Stimulated activated CD8-positive, alpha-beta memory T cell treated with anti-CD3 and anti-CD28 coated beads, Interleukin-7, amount 100 ng/mL, for 1 hour (primary cell): ENCODE measurements at places on chromosomes 3 and 15.

DNA sequence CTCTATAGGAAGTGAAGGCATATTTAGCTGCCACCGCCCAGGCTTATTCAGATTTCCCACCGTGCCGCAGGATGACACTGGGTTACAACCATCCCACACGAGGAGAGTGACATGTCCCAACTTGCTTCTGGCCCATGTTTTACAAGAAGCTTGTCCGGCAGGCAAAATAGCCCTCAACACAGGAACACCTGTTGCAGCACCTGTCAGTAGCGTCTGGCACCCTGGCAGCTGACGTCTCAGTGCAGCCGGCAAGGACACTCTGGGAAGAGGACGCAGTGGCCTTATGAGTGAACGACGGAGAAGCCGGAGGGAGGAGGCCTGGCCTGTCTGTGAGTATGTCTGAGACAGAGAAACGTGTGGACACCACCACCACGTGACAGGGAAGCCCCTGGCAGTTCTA is 32.1 kb downstream of the FAM174B start:
- no peak for DNase-seq

- DNase-seq = no peak
Observed at GRCh38 chr15:91065505-91065904, 34.6 kb upstream of the SV2B start.

DNA sequence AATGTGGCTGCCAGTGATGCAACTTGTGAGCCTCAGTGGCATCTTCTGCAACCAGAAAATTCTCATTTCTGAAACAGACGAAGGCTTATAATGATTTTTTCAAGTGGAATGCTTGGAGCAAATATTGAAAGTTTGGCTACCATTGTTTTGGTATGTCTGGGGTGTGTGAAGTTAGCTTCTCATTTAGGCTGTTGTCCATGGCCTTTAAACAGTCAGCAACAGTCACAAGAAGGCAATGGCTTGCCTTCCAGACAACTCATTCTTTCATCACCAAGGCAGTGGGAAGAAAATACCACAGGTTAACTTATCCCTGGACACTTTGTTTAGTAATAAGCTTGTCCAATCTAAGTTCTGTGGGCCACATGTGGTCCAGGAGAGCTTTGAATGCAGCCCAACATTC is 4.7 kb upstream of the BNC1 start:
- no peak for DNase-seq

DNA sequence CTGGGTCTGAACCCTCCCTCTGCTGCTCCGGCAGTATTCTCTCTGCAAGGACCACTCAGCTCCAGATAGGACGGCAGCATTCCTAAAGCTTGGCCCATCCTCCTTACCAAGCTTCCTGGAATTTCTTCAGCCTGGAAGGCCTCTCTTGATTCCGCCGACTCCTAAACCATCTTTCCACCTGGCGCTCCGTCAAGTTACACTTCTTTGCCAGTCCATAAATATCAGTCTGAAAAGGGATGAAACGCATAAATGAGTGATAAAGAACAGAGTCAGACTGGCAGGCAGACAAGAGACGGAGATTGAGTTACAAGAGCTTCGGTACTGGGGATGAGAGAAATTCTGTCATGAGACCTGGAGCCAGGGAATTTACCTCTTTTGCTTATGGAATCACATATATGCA is 44.3 kb downstream of the CERS3 start:
- DNase-seq = no peak

GRCh38 chr3:52132041-52132440 is 22.2 kb downstream of the POC1A start:
- DNase-seq = no peak

DNA sequence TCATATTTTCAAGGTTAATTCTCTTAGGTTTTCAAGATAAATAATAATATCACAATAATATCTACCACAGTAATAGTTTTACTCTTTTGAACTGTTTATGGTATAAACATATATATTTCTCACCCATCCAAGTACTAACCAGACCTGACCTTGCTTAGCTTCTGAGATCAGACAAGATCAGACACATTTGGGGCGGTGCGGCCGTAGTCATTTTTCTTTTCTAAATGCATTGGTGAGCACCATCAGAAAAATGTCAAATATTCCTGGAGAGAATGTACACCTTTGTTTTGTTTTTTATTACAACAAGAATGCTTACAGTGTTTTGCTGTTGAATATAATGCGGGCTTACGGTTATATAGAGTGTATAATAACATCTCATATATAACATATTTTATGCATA is 267.8 kb downstream of the ADAMTS17 start:
- DNase-seq = no peak

GRCh38 chr3:189576486-189576885 is 54.7 kb upstream of the TP63 start:
- no peak for DNase-seq

- DNase-seq = no peak
Observed at GRCh38 chr3:13023235-13023970, 49.8 kb downstream of the IQSEC1 start.

DNA sequence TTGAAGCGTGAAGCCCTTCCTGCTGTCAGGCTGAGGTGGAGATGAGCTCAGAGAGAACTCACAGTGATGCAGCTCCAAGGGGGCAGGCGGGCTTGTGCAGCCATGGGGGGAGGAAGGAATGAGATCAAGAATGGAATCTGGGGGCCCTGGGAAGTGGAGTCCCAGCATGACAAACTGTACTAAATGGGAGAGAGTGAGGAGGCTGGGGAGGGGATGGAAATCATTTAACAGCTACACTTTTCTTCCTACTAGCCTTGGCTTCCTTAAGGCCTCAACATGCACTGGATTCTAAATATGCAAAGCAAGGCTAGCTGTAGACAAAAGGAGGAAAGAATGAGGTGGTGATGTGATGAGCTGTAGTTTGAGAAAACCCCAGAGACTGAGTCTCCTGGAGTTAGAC is 133.9 kb downstream of the EEFSEC start:
- no peak for DNase-seq

- no peak for DNase-seq
Observed at GRCh38 chr3:43958005-43958770, 267.4 kb downstream of the ABHD5 start.

- DNase-seq = no peak
Observed at GRCh38 chr3:155640098-155640497, 104.8 kb downstream of the PLCH1 start.

- no peak for DNase-seq
Observed at GRCh38 chr3:170128259-170128976, 53.1 kb downstream of the PHC3 start.

DNA sequence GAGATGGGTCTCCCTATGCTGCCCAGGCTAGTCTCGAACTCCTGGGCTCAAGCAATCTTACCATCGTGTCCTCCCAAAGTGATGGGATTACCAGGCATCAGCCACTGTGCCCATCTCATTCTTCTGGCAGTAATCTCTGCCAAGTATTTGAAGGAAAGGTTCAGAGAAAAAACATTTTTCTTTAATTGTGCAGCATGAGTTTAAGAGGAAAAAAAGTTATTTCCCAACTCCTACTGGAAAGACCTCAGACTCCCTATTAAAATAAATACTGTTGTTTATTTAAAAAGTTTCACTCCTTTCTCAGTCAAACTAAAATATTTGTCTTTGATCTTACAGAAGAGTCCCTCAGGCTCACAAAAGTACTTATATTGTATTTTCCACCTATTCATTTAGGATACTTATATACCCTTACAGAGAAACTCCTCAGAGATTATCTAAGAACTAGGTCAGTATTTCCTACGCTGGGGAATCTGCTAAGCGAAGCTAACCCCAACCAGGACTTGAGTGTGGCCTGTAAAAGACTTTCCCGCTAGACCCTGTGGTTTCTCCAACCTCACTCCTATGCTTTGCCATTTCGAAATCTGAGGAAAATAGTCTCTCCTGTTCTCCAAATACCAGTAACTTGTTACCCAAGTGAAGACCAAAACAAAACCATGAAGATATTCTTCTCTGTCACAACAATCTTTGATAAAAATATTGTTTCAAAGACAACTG is 28.7 kb downstream of the WWTR1 start:
- no peak for DNase-seq

GRCh38 chr3:44030687-44031305 is 210.9 kb upstream of the TOPAZ1 start:
- no peak for DNase-seq

- DNase-seq = no peak
Observed at GRCh38 chr3:39275052-39275451, 4.8 kb downstream of the CX3CR1 start.

DNA sequence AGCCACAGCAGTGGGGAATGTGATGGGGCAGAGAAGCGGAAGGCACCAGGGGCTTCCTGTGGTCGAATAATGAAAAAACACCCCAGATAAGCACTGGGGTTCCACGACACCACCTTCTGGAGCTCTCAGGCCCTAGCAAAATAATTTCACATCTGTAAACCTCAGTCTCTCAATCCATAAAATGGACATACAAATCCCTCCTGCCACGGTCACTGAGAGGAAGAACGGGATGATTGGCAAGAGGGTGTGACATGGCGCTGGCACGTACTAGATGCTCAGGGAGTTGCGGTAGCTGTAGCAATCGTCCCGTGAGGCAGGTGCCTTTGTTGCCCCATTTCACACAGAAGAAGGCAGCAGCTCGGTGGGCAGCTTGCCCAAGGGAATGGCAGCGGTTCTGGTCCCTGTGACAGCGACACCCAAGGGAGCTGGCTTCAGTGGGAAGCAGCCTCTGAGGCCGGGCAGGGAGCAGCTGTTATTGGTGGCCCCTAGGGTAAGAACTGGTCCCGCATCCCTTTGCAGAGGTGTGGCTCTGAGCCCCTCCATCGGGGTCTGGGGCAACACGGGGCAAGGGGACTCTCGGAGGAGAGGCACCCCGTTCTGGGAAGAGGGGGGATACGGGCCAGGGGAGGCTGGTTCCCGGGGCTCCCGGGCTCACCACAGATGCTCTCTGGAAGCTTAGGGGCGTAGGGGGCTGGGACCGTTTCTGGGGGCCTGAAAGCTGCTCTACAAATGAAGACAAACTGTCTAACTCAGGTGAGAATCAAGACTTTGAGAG is 114.0 kb upstream of the ALDH1A3 start:
- no peak for DNase-seq

DNA sequence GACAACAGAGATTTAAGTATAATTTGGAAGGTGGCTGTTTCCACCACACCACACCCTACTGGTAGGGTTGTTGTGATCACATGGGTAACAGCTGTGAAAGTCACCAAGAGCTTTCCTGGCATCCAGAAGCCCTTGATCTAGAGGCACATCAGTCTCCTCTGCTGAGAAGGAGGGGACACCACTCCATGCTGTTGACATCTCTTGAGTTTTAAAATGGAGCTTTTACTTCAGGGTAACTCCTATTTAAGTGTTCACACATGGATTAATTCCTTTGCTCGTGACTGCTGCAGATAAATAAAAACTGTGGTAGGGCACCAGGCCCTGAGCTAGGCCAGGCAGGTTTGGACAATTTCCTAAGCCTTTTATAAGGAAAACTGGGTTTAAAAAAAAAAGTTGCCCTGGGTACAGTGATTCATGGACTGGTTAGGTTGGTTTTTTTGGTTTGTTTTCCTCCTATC is 7.5 kb downstream of the EXOSC7 start:
- DNase-seq = no peak

DNA sequence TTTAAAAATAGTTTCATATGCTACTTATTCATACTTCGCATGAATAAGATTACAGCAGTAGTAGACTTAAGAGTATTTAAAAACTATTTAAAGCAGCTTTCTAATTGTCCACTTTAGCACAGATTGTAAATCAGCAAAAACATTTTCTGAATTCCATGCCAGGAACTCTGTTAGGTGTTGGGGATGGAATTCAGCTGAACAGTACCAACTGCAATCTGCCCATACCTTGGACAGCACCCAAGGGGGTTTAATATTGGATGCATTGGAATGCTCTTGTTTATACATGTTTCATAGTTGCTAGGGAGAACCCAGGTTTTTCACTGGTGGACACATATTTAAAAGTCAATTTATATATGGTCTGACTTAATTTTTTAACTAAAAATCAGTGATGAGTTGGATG is 74.8 kb downstream of the PPM1L start:
- no peak for DNase-seq

GRCh38 chr3:132029182-132029902 is 5.5 kb downstream of the CPNE4 start:
- DNase-seq = peak; percentile 5

GRCh38 chr3:140052771-140053702 is 118.1 kb downstream of the CLSTN2 start:
- no peak for DNase-seq

DNA sequence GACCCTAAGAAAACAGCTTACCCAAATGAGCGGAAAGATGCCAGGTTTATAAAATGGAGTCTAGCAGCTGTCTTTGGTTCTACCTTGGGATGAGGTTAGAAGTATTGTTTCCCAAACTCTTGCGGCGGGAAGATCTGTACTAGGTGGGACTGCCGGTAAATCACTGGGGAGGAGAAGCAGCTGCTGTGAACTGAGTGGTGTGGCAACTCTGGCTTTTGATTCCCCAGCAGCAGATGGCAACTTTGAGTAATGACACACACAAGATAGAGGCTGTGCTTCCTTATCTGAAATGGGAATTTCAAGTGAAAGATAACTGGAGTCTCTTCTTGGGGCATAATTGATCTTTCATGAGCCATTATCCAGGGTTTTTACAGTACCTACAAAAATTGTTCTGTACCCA is 184.9 kb downstream of the ATG7 start:
- no peak for DNase-seq

GRCh38 chr3:161266731-161267150 is 45.6 kb downstream of the NMD3 start:
- no peak for DNase-seq

- DNase-seq = no peak
Observed at GRCh38 chr15:77610731-77611130, 22.0 kb downstream of the LINGO1 start.

- DNase-seq = no peak
Observed at GRCh38 chr15:78016860-78017259, 60.7 kb downstream of the TBC1D2B start.

DNA sequence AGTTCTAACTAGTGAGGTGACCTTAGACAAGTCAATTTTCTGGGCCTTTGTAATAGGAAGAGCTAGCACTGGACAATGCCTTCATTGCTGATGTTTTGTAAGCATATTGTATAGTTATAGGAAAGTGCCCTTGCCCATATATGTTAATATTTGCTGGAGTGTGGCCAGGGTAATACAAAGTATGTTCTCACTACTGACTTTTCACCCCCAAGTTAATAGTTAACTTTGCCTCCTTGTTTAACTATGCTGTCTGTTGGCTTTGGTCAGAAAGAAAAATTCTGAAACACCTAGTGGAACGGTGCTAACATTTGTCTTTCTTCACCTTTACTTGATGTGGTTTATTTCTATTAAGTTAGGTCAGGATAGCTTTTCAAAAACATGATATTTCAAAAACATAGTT is 287.4 kb upstream of the CTNNB1 start:
- DNase-seq = no peak

- DNase-seq = no peak
Observed at GRCh38 chr3:13642597-13642996, 93.7 kb downstream of the FBLN2 start.
